ENCODE measurements at places on chromosomes 6 and 20.

- peak; percentile 69 for DNase-seq
Measured at GRCh38 chr6:26576929-26577719, 19.6 kb upstream of the ABT1 start.

GRCh38 chr6:35496841-35497570 lies at the start of gene TEAD3:
TEAD3 (minus strand) TSS chr6:35497079.
- DNase-seq: peak; percentile 59

DNA sequence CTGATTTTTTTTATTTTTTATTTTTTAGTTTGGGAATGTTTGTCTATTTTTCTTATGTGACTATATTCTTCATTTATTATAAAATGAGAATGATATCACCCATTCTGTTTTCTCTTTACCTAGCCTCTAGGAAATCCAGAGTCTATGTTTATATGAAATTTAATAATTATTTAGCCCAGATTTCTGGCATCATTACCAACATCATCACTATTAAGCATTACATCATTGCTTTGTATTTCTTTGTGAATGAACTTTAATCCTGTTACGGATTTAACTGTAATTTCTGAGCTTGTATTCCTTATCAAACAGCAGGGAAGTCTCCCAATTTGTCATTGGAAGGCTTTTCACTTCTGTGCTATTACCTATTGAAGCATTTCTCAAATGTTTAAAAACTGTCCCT lies 72.7 kb upstream of the NOX3 start:
- no peak for DNase-seq

GRCh38 chr20:53569606-53570307 lies 23.9 kb downstream of the ZNF217 start:
- no peak for DNase-seq

- DNase-seq: no peak
Measured at GRCh38 chr20:47740121-47740861, 45.0 kb downstream of the SULF2 start.

DNA sequence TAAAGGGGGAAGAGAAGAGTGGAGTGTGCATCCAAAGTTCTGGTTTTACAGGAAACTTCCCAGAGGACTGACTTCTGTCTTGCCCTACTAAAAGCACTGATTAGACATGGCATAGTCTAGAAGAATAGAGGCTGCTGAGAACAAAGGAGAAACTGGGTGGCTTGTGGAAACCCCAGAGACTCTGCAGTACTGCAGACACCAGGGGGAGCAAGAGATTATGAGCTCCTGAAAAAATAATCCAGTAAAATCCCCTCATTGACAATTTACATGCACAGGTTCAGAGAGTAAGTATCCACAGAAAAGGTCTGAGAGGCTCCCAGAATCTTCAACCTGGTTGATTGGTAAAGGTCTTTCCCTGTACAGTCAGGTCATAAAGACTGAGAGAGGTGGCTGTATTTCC lies 48.7 kb upstream of the CLVS2 start:
- DNase-seq: no peak

DNA sequence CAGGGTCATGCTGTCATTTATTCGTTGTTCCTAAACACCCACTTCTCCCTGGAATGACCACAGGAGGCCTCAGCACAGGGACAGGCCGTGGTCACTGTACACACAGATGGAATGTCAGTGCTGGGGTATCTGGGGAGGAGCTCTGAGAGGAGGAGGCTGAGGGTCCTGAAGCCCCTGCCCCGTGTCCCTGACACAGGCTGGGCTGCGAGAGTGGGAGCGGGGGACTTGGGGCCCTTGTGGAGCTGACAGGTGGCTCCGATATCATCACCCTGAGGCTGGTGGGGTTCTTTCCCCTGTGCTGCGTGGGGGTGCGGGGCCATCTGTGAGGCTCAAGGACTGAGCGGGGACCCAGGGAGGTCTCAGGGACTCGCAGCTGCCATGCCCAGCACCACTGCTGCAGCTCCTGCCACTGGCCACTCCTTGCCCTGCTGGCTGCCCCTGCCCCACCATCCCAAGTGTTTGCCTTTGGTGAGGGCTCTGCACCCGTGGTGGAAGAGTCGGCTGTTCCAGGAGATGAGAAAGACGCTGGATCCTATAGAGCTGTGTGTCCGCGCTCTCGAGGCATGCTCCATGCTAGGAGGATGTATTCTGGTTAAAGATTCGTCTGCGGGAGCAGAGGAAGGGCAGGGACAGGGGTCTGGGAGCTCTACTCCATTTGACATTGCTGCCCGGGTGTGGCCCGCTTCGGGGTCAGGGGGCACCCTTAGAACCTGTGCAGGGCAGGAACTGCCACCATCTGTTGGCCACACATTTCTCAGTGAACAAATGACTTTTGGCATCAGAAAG lies 18.9 kb downstream of the NPEPL1 start:
- no peak for DNase-seq

DNA sequence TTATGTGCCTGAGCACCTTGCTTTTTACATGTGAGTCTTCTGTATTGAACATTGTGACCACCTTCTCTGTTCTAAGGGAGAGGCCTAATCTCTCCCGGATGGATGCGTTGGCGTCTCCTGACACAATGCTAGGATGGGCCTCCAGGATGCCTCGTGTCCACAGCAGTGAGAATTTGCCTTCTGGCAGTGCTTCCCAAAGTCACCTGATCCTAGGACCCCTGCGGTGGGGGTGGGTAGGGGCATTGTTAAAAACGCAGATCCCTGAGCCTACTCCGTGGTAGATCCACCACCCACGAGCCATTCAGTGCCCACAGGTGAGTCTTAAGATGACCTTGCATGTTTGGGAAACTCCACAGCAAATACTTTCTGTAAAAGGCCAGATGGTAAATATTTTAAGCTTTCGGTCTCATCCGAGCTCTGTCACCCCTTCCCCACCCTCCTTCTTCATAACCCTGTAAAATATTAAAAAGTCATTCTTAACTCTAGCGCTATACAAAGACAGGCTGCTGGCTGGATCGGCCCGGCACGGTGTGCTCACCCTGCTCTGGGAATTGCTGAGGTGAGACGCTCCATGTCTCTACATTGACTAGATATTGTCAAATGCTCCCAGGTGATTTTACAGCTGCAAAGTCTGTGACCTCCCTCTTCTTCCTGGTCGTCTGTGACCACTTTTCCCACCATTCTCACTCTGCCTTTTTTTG lies 106.7 kb upstream of the IYD start:
- DNase-seq: no peak

DNA sequence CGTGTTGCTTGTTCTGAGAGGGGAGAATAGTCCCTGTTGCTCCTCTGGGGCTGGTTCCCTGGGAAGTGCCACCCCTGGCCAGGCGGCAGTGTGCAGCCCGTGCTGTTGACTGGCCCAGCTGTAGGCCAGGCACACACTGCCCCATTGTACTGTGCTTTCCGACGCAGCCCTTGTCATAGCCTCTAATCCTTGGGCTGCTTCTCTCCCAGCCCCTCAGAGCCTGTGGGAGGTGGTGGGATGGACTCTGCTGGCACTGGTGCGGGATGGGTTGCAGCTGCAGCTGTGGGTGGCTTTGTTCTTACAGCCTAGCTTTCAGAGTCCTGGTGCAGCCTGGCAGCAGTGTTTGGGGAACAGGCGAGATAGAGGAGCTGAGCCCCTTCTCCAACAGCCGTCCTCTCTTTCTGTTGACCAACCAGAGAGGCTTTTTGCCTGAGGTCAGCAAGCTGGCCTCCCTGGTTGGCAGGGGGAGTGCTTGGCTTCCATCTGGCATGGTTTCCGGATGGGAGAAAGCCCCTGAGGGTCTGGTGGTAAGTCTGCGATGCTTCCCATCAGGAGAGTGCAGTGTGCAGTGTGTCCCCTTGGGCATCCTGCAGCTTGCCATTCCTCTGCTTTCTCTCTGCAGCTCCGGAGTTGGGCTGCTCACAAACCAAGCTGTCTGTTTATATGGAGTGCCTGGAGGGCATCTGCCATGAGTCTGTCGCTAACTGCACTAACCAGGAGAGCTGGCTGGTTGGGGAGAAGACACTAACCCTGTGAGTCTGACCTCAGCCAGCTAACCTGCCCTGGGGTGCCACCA lies 12.1 kb downstream of the TJAP1 start:
- DNase-seq: no peak

DNA sequence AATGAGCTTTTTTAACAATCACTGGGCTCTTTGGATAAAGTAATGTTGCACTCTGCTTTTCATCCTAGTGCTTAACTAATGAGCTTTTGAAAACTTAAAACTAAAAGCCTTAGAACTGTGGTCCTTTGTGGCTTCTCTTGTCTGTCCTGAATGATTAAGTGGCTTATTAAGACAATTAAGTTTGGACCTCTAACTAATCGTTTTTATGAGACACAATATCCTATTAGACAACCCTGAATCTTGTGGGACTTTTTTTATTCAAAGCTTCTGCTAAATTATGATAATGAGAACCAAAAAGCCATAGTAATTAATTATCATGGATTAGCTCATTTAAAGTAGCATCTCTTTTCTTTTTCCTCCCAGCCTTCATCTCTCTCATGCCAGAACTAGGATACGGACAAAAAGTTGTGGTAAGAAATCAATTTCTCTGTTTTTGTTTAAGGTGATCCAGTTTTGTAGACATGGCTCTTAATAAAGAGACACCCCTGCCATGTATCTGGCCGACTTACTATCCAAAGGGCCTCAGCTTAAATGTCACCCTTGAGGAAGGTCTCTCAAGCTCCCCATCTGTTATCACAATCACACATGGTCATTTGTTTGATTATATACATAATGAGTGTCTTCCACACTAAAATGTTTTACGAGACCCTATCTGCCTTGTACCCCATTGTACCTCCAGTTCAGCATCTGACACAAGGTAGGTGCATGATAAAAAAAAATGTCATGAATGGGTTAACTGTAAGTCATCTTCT lies 384.4 kb upstream of the IRAK1BP1 start:
- no peak for DNase-seq

Data from stimulated activated CD4-positive, alpha-beta T cell treated with anti-CD3 and anti-CD28 coated beads, Interleukin-4, amount 100 ng/mL, for 1 hour (primary cell).